ENCODE measurements at places on chromosomes 2 and 18. TPM values are rescaled to one million over a fixed set of nuclear protein-coding genes. Genes with fewer than 3 reads are reported as not detected.

DNA sequence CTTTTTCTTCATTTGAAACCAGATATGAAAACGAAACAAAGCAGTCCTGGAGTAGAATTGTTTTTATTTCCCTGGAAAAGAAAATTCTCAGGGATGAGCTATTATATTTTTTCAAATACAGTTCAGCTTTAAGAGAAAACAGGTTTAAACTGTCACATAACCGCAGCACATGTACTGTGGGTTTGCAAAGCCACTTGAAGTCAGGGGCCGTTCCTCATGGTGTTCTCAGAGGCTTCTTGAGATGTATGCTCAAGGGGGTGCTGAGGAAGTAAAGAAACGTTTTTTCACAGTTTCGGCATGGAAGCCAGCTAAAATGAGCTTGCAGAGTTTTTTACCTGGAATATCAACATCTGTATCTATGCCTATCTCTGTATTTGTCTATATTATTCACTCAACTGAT is 225.3 kb downstream of the MC4R start:
- DNase-seq: no peak
- no peak overlapping the region for H3K27ac ChIP-seq
- peaks cover 2% of the 10 kb centered on the region for H3K4me1 ChIP-seq
- H3K27me3 ChIP-seq: no peaks in the 10 kb centered on the region

DNA sequence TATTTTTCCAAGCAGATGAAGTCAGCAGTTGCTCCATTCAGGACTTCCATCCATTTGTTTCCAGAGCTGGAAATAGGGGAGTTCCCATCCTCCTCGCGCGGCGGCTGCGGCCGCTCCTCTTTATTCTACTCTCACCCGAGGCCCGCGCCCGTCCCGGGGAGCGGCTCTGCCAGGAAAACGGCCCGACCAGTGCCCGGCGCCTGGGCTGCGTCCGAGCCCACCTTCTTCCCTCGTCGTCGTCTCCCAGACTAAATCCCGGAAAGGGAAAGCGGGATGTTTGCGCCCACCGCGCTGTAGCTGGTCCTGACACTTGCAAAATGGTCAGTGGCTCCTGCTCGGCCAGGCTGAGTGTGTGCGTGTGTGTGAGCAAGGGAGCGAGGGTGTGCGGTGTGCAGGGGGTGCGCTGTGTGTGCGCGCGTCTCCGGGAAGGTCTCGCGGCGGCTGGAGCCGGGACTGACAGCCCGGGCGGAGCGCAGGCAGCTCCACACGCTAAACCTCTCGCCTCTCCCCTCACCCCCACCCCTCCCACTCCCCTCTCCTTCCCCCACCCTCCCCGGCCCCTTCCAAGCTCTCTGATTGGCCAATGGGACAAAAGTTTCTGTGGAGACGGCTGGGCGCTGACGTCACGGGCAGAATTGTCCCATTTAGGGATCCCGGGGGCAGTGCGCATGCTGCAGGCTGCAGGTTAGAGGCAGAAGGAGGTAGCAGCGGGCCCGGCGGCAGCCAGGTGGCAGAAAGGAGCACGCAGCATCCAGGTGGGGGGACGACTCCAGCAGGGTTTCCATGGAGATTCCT is at the start of gene NOL4:
TSS of gene NOL4 (minus strand) at position 491 of the 795 bp plus-strand sequence. CDS start 1,660 bp downstream, outside the sequence.
- H3K27ac ChIP-seq: peak within 1 kb of the TSS; percentile 46
- no peaks in the 10 kb centered on the region for H3K36me3 ChIP-seq
- DNase-seq: peak; percentile 89
- H3K27me3 ChIP-seq: peaks cover 43% of the 10 kb centered on the region
- H3K4me3 ChIP-seq: peak within 1 kb of the TSS; percentile 78

DNA sequence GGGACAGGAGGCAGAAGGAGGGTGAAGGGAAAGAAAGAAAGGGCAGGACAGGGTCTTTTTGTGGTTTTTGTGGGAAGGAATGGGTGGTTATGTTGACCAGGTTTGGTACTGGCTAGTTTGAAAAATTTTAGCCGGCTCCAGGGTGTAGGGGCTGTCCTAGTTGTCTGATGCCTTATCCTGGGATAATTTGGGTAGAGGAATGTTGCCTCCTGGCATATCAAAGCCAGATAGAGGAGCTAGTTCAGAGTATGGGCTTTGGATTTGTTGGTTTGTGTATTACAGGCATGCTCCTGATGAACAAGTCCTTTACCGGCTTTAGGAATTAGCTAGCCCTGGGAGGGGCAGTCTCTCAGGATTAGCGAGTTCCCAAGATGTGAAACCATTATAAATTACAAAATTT is 101.1 kb upstream of the LHCGR start:
- H3K27me3 ChIP-seq: peaks cover 3% of the 10 kb centered on the region
- no peak for DNase-seq
- H3K4me1 ChIP-seq: no peaks in the 10 kb centered on the region
- no peaks in the 10 kb centered on the region for H3K36me3 ChIP-seq
- no peak overlapping the region for H3K4me3 ChIP-seq

Gene CTDSP1
- total RNA-seq: 102 TPM

DNA sequence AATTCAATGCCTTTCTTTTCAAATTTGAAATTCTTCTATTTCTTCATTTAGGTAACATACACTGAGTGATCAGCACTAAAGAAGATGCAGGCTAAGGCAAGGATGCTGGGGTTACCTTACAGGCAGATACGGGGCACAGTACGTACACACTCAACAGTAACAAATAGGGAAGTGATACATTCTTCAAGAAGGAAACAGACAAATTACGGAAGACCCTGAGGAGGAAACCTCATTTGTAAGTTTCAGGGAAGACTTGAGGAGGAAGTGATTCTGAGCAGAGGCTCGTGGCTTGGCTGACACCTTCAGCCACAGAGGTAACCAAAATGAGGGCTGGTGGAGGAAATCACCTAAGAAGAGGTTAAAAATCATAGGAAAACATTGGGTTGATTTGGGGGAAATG is 1108.3 kb upstream of the KLHL29 start:
- H3K4me1 ChIP-seq: peaks cover 10% of the 10 kb centered on the region
- DNase-seq: no peak
- H3K27me3 ChIP-seq: no peaks in the 10 kb centered on the region
- H3K36me3 ChIP-seq: no peaks in the 10 kb centered on the region
- H3K27ac ChIP-seq: no peak overlapping the region

GRCh38 chr18:56576826-56577573 is 61.4 kb downstream of the TXNL1 start:
- H3K27ac ChIP-seq: no peak overlapping the region
- H3K36me3 ChIP-seq: peaks cover 2% of the 10 kb centered on the region
- no peak overlapping the region for H3K4me3 ChIP-seq

DNA sequence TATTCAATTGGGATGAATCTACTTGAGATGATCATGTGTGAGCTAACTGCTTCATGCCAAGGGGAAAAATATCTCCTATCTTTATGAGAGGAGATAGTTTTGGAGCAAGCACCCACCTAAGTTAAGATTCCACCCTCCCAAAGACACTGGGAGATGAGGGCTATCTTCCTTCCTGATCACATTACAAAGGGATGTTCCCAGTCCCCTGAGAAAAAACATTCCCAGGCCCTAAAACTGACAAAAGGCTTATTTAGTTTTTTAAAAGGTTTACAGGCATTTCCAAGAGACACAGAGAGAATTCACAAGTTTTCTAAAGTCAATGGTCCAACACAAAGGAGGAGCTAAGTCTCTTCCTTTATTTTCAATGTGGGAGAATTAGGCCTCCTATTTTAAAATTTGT is 401.5 kb downstream of the FBXO15 start:
- no peak overlapping the region for H3K27ac ChIP-seq
- DNase-seq: no peak
- no peak overlapping the region for H3K4me3 ChIP-seq

DNA sequence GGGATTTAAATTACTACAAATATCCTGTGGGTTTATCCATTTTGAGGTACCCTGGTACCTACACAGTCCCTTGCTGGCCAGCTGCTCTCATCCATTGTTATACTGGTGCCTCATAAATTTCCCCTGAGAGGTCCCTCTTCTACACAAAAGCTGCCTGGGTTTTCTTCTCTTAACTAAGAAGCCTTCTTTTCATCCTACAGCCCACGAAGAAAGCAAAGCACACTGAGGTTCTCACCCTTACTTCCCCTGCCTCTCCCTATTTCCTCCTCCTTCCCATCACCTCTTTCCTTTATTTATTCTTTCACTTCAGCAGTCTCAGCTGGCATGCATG is 154.9 kb downstream of the CSRNP3 start:
- peaks cover 1% of the 10 kb centered on the region for H3K36me3 ChIP-seq
- H3K4me3 ChIP-seq: no peak overlapping the region

Gene GULP1
- total RNA-seq: 35.3 TPM

DNA sequence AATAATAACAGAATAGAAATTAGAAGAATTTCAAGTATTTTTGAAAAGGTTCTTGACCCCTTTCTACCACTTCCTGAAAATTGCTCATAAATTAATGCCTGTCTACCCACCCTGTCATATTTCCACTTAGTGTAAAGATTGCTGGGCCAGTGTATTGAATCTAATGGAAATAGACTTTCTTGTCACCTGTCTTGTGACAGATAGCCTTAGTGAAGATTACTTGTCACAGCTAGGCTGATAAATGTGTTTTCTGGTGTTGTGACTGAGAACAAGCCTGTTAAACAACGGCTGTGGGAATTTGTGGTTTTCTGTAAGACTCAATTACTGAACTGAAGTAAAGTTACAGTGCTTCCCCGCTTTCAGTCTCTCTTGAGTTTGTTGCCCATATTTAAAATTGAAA is 37.0 kb downstream of the PIK3C3 start:
- no peak overlapping the region for H3K27ac ChIP-seq
- DNase-seq: no peak
- peaks cover 3% of the 10 kb centered on the region for H3K4me1 ChIP-seq

GRCh38 chr2:11870584-11870983 is 124.2 kb downstream of the LPIN1 start:
- DNase-seq: no peak
- no peaks in the 10 kb centered on the region for H3K27me3 ChIP-seq
- H3K36me3 ChIP-seq: no peaks in the 10 kb centered on the region
- peak overlapping the region; percentile 3 for H3K27ac ChIP-seq
- H3K4me1 ChIP-seq: peaks cover 24% of the 10 kb centered on the region

DNA sequence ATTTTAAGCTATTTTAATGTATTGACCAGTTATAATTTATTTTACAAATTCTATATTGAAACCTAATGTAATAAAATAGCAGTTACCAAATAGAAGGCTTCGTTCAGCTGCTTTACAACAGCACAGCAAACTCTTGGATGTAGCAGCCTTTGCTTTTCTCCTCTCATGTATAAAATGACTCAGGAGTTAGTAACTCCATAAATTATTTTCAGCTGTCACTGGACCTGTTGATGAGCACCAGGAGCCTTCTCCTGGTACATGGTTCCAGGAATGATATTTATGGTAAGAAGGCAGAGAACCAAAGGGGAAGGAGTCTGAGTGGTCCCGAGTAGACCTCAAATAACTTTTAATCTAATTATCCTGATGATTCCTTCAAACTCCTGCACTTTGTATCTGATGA is 256.4 kb upstream of the NETO1 start:
- no peaks in the 10 kb centered on the region for H3K4me1 ChIP-seq
- DNase-seq: no peak
- no peak overlapping the region for H3K27ac ChIP-seq
- no peaks in the 10 kb centered on the region for H3K27me3 ChIP-seq

Gene HSBP1L1
- 7.0 TPM for total RNA-seq

DNA sequence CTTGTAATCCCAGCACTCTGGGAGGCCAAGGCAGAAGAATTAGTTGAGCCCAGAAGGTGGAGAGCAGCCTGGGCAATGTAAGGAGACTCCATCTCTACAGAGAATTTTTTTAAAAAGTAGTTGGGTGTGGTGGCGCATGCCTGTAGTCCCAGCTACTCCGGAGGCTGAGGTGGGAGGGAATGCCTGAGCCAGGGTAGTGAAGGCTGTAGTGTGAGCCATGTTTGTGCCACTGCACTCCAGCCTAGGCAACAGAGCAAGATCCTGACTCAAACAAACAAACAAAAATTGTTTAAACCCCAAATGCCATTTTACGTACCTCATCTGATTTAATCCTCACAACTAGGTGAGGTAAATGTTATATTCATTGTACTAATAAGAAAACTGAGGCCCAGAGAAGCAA is 38.2 kb downstream of the LPIN2 start:
- peaks cover 3% of the 10 kb centered on the region for H3K36me3 ChIP-seq
- peaks cover 15% of the 10 kb centered on the region for H3K4me1 ChIP-seq
- H3K4me3 ChIP-seq: no peak overlapping the region
- no peak overlapping the region for H3K27ac ChIP-seq
- no peaks in the 10 kb centered on the region for H3K27me3 ChIP-seq

DNA sequence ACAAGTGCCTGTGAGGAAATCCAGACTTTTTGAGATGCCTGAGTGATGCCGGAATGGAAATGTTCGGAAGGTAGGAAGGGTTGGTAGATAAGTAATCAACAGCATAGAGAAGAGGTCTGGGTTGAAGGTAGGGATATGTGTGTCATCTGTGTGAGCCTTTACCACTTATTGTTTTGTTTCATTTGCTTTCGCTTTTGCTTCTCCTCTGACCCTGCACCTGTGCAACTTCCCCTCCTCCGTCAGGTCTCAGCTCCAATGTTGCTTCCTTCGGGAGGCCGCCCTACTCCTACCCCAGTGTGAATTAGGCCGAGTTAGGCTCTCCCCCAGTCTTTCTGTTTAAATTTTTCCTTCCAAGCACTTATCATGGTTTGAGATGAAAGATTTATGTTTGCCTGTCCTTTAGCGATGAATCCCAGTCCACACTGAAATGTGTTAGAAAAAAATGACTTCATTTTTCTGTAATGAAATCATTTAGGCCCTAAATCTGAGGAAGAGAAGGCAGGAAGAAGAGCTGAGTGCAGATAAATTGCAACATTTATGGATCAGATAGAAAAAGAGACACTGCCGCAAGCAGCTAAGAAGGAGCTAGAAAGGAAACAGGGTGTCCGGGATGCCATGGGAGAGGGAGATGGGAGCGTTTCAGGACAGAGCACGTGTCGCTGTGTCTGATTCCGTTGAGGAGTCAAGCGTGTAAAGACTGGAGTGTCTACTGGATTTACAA is 139.6 kb upstream of the PELI1 start:
- no peaks in the 10 kb centered on the region for H3K36me3 ChIP-seq
- DNase-seq: no peak
- H3K27me3 ChIP-seq: no peaks in the 10 kb centered on the region
- H3K27ac ChIP-seq: no peak overlapping the region
- H3K4me1 ChIP-seq: no peaks in the 10 kb centered on the region

DNA sequence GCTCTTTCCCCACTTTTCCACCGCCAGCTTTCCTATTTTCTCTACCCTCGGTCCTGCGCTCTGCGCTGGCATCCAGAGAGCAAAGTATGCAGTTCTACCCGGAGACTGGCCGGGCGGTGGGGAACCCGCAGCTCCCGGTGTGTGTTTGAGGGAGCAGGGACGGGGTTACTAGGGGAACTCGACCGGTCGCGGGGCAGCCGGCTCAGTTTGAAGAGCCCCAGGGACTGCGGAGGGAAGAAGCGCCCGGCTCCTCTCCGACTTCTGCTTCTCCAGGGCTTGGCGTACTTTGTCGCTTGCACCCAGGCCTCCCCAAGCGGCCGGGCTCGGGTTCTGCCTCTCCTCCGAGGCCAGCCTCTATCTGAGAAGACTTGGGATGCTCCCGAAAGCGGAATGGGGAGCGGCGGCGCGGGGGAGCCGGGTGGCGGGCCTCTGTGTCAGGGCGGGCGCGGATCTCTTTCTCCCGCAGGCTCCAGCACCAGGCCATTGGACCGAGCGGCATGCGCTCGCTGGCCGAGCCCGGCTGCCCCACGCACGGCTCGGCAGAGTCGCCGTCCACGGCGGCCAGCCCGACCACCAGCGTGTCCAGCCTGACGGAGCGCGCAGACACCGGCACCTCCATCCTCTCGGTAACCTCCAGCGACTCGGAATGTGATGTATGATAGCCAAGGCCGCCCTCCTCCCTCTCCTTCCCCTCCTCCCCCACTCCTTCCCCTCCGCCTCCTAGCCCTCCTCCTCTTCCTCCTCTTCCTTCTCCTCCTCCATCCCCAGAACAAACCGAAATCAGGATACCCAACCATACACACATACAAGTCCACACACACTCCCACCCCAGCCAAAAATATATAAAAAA is 2.8 kb downstream of the SIX3 start:
- H3K27me3 ChIP-seq: peaks cover 98% of the 10 kb centered on the region
- peaks cover 18% of the 10 kb centered on the region for H3K4me1 ChIP-seq
- H3K36me3 ChIP-seq: no peaks in the 10 kb centered on the region
- no peak for DNase-seq
- H3K27ac ChIP-seq: no peak overlapping the region
